ENCODE measurements at places on chromosomes 11 and 22. TPM values are rescaled to one million over a fixed set of nuclear protein-coding genes. Genes with fewer than 3 reads are reported as not detected.

MYOD1 gene
- total RNA-seq, result not detected

SMC1B gene
- total RNA-seq, result not detected

DNA sequence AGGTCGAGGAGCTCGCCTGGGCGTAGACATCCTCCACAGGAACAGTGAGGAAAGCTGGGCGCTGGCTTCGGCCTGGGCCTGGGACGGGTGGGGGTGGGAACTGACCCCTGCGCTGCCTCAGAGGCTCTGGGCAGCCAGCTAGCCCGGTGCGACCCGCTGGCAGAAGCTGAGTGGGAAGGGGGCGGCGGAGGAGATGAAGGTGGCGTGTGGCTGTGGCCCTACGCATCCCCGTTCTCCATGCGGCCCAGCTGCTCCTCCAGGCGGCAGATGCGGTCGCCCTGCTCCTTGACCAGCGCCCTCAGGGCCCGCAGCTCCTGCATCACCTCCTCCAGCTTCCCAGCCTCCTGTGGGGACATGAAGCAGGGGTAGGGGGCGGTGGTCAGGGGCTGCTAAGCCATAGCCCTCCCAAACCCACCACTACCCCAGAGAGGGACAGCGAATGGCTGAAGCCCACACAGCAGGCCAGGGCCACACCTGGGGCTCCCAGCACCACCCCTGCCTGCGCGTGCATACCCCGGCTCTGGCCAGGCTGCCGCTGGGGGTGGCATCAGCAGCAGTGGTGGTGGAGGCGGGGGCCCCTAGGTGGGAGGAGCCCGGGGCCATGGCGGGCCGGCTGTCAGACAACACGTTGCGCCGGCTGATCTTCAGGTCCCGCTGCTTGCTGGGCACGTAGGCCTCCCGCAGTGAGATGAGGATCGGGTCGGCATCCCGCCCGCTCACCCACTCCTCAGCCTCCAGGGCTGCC, 848 bp upstream of the PTPRCAP start:
- DNase-seq, result no peak

GRCh38 chr11:116534270-116534975, 238.4 kb downstream of the BUD13 start:
- no peak for DNase-seq

All from glomerular endothelial cell (primary cell).